Activated naive CD8-positive, alpha-beta T cell treated with anti-CD3 and anti-CD28 coated beads for 36 hours (primary cell): ENCODE measurements at places on chromosomes 3 and 15. TPM values are rescaled to one million over a fixed set of nuclear protein-coding genes. Genes with fewer than 3 reads are reported as not detected.
A peak's percentile ranks its signal among the peaks of the same experiment; 100 is the strongest.

DNA sequence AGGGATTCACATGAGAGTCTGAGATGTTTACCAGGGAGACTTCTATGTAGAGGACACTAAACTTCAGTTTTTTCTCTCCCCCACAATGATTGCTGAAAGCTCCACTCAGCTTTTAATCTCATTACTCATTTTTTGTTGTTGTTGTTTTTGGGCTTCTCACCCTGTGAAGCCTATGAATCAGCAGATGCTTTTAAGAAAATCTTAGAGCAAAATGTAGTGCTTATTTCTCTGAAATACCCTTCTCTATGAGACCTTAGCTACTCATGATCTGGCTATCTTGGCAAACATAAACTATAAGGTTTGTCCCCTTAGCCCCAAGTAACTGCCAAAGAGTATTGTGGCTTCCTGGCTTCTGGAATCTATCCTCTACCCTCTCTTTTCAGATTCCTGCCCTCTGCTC, 537.3 kb downstream of the OCA2 start:
- DNase-seq = no peak

- peak; percentile 48 for DNase-seq
These were observed 61.6 kb downstream of the RAB7A start for GRCh38 chr3:128787256-128788253.

GRCh38 chr15:99073008-99073717, 31.7 kb upstream of the SYNM start:
- no peak for DNase-seq

GRCh38 chr3:60841355-60841754, 409.9 kb downstream of the FHIT start:
- no peak for DNase-seq

DNA sequence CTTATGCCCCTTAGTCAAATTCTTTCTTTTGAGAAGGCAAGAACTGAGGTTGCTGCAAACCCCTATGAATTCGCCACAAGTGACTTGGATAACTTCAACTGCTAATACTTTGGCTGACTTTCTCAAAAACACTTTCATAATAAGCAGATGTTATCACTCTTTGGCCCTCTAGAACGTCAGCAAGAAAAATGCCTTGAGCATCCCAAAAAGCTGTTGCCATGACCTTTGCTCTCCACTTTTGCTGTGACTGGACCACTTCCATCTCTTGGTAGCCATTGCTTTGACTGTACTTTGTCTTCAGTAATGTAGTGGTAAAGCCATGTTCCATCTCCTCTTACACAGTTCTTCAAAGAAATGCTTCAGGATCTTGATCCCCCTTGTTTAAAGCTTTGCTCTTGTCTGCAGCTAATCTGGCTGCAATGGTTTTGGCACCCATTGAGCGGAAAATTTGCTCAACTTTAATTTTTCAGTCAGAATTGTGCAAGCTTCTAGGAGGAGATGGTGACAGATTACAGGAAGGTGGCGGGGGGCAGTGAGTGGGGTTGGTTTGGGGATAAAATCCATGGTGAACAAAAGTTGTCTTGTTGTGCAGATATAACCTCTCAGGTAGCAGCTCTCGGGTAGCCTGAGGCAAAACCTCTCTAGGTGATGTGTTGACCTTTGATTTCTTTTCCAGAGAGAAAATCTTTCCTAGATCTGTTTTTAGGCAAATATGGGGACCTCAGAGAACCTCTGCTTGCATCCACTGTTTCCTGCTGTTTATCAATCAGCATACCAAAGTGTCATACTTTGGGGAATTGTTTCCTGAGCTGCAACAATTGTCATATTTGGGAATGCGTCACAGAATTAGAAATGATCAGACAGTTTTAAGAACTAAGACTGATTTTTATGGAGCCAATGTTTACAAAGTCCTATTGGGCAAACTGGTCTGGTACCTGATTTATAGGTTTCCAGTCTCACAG, 83.6 kb downstream of the CCR1 start:
- DNase-seq = no peak

DNA sequence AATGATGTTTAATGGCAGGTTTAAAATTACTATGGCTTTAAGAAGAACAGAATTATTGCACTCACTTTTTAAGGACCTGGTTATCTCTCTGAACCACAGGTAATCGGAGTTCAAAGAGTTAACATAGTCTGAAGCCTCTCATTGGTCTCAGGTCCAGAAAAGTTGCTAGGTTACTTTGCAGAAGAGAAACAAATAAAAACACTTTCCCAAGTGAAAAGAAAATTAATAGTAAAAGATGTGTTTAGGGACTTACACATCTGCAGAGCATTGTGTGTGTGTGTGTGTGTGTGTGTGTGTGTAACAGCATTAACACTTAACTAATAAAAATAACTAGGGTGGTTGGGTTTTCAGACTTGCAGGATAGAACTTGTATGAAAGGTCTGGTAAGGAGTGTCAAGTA, 1.0 kb downstream of the MASP1 start:
- DNase-seq = no peak

DNA sequence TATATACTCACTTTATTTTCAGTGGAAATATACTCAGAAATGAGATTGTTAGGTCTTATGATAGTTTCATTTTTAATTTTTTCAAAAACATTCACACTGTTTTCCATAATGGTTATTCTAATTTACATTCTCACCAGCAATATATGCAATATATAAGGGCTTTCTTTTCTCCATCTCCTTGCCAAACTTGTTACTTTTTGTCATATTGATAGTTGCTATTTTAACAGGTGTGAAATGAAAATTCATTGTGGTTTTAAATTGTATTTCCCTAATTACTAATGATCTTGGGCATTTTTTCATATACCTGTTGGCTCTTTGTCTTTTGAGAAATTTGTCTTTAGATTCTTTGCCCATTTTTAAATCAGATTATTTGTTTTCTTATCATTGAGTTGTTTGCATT, 325.2 kb downstream of the DIPK2A start:
- no peak for DNase-seq

GRCh38 chr3:52787246-52787645, 7.3 kb upstream of the ITIH3 start:
- no peak for DNase-seq

- DNase-seq = peak; percentile 8
These were observed 820 bp upstream of the HMCES start for GRCh38 chr3:129277829-129278271.

PPM1L gene
- total RNA-seq = 2.0 TPM

NR1I2 gene
- total RNA-seq = 1.4 TPM

KCNMB3 gene
- total RNA-seq = 0.74 TPM

FANCD2OS gene
- total RNA-seq = not detected

CYP19A1 gene
- not detected for total RNA-seq
